ENCODE measurements at places on chromosomes 7 and 10.

DNA sequence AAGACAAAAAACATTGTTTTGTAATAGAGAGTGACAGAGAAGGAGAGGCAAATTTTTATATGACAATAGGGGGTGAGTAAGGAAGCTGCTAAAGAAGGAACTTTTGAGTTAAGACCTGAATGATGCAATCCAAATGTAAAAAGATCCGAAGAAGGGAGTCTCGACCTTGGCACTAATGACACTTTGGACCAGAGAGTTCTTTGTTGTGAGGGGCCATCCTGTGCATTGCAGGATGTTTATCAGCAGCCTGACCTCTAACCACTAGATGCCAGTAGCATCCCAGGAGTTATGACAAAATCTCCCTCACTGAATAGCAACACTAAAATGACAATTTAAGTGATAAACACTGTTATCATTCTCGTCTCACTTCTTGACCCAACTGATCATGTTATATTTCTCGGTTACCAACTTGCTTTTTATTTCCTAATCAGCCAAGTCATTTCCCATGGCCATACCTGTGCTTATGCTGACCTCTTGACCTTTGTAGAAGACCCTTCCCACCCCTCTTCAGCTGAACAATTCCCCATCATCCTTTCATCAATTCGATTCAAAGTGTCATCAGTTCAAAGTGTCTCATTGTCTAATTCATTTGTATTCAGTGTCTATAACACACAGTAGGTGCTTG is 30.0 kb downstream of the DGKI start:
- no peak for DNase-seq

- no peak for DNase-seq
Observed at GRCh38 chr7:1007901-1008300, 24.9 kb downstream of the CYP2W1 start.

- DNase-seq = no peak
Observed at GRCh38 chr7:106312906-106313305, 28.1 kb upstream of the NAMPT start.

GRCh38 chr10:123945325-123945920 is 53.8 kb upstream of the CPXM2 start:
- DNase-seq = no peak

DNA sequence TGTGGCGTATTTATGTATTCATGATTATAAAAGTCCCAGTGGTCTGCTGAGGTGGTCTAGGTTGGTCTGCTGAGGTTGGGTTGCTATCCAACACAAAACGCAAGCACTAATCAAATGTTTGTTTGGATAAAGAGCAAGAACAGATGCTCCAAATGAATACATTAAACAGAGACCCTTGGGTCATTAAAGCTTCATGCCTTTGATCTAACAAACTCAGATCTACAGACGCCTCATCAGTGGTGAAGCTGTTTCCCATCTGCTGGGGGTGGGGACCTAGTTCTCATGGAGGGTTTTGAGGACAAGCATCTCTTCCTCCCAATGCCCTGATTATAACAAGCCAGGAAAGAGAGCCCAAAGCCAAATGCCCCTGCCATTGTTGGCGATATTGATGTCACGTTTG is 786.7 kb downstream of the NRG3 start:
- no peak for DNase-seq
